ENCODE measurements at places on chromosomes 13 and 19.

DNA sequence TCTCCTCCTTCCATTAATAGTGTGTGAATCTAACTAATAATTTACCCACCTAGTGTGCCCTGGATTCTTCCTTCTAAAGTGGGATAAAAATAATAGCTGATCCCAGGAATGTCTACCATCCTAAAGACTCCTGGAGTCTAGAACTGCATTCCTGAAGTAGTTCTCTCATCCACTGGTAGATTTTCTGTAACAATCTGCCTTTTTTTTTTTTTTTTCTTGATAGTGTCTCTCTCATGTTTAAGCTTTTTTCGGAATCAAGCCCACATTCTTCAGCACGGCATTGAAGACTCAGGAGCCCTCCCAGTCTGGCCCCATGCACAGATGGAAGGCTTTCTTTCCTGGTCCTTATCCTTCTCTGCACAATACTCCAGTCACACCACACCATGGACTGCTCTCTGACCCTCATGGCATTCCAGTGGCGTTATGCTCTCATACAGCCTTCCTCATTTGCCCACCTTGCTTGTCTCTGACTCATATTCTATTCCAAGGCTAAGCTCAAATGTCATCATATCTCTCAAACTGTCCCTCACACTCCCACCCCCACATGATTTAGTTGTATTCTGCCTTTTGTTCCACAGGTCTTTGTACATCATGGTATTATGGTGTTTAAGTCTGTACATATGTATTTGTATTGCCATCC is 68.7 kb upstream of the FRY start:
- DNase-seq = no peak

DNA sequence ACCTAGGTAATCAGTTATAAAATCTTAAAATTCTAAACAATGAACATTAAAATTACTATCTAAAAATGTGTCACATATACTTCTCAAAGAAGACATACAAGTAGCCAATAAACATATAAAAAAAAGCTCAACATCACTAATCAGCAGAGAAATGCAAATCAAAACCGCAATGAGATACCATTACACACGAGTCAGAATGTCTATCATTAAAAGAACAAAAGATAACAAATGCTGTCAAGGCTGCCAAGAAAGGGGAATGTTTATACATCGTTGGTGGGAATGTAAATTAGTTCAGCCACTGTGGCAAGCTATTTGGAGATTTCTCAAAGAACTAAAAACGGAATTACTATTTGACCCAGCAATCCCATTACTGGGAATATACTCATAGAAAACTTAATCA is 310.3 kb upstream of the EDNRB start:
- DNase-seq = no peak

- DNase-seq = no peak
Measured at GRCh38 chr19:35790981-35791813, 15.8 kb downstream of the ARHGAP33 start.

GRCh38 chr13:99282264-99283231 is 24.4 kb upstream of the GPR18 start:
- DNase-seq = no peak

- no peak for DNase-seq
Measured at GRCh38 chr19:12864721-12865715, 16.2 kb downstream of the DNASE2 start.

GRCh38 chr13:33369073-33369472 is 83.5 kb upstream of the STARD13 start:
- no peak for DNase-seq

DNA sequence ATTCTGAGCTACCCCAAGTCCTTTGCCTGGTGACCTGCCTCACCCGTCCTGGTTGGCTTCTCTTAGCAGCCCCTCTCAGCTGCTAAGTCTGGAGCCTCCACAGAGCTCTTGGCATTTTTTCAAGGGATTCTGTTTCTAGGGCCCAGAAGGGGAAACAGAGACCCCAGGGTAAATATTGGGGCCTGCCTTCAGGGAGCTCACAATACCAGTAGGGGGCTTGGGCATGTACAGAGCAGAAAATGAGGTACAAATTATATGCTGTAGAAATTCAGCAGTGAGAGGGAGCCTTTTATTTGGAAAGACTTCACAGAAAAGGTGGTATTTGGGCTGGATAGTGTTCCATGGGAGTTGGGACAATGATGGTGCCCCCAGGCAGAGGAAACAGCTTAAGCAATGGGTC is 3.7 kb downstream of the SAMD4B start:
- no peak for DNase-seq

DNA sequence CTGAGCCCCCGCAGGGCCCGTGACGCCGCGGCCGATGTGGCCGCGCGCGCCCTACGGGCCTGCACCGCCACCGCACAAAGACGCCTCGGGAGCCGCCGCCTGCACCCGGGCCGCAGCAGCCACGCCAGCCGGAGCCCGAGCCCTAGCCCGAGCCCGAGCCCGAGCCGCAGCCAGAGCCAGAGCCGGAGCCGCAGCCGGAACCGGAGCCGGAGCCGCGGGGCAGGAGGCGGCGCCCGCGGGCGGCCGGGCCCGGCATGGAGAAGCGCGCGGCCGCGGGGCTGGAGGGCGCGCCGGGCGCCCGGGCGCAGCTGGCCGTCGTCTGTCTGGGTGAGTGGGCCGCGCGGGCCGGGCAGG is 379 bp downstream of the LRP3 start:
- DNase-seq = no peak

GRCh38 chr13:35836446-35836845 is 294.7 kb downstream of the DCLK1 start:
- DNase-seq = no peak

- DNase-seq = peak; percentile 42
Measured at GRCh38 chr13:76812206-76812897, 73.9 kb downstream of the KCTD12 start.

- DNase-seq = no peak
Measured at GRCh38 chr19:56107626-56108351, 13.3 kb downstream of the ZNF787 start.

- DNase-seq = no peak
Measured at GRCh38 chr19:19737559-19738332, 4.8 kb upstream of the ZNF14 start.

GRCh38 chr19:7871437-7872305 is 2.5 kb downstream of the PRR36 start:
- no peak for DNase-seq

DNA sequence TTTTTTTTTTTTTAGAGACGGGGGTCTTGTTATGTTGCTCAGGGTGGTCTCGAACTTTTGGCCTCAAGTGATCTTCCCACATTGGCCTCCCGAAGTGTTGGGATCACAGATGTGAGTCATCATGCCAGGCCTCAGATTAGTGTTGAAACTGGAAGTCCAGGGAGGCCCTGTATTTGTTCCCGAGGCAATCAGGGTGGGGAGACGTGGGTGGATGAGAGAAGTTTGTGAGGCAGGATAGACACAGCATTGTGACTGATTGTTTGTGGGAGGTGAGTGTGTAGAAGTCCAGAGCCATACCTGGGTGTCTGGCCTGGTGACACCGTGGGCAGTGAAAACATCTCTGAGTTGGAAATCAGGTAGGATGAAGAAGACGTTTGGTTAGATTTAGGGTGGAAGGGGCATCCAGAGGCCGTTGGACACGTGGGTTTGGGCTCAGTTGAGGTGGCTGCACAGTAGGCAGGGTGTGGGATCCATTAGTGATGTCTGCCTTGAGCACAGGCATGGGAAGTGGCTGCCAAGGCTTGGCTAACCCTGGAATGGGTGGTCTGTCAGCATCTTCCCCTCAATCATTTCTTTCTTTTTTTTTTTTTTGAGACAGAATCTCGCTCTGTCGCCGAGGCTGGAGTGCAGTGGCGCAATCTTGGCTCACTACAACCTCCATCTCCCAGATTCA is 12.4 kb downstream of the RTN2 start:
- DNase-seq = no peak

DNA sequence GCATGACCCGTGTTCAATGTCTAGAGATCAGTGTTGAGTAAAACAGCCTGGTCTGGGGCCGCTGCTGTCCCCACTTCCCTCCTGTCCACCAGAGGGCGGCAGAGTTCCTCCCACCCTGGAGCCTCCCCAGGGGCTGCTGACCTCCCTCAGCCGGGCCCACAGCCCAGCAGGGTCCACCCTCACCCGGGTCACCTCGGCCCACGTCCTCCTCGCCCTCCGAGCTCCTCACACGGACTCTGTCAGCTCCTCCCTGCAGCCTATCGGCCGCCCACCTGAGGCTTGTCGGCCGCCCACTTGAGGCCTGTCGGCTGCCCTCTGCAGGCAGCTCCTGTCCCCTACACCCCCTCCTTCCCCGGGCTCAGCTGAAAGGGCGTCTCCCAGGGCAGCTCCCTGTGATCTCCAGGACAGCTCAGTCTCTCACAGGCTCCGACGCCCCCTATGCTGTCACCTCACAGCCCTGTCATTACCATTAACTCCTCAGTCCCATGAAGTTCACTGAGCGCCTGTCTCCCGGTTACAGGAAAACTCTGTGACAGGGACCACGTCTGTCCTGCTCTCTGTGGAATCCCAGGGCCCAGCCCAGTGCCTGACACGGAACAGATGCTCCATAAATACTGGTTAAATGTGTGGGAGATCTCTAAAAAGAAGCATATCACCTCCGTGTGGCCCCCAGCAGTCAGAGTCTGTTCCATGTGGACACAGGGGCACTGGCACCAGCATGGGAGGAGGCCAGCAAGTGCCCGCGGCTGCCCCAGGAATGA is 1.5 kb upstream of the CEACAM5 start:
- no peak for DNase-seq

DNA sequence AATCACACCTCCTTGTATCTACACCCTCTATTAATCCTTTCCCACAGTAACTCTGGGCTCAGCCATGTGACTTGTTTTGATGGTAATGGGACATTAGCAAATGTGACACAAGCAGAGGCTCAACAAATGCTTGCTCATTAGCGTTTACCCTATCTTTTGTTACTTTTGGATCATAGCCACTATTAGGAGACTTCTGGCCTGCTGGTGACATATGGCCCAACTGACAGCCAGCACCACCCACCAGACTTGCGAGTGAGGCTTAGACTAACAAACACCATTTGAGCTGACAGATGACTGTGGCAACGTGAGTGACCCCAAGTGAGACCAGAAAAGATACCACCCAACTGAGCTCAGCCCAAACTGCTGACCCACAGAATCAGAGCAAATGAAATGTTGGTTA is 154.1 kb downstream of the OLFM4 start:
- DNase-seq = peak; percentile 42

GRCh38 chr13:97116754-97117153 is 105.4 kb upstream of the MBNL2 start:
- peak; percentile 16 for DNase-seq

DNA sequence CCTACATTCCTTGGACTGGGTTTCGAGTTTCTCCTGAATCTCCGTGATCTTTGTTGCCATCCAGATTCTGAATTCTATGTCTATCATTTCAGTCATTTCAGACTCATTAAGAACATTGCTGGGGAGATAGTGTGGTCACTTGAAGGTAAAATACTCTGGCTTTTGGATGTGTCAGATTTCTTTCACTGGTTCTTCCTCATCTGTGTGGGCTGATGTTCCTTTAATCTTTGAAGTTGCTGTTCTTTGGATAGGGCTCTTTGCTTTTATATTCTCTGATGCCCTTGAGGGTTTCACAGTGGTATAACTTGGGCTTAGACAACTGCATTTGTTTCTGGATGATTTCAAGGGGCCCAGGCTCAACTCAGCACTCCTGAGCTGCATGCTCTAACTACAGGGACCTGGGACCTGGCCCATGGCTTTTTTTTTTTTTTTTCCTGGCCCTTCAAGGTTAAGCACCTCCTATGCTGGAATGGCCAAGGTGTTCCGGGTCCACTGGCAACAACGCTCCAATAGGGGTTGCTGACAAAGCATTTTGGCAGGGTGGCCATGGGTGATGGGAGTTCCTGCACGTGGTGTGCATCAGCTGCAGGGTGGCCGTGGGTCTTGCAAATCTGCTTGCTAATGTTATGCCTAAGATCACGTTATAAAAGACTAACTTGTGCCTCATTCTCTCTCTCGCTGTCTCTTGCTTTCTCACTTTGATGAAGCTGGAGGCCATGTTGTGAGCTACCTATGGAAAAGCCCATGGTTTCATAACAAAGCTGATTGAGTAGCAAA is 5.9 kb upstream of the SIGLEC7 start:
- DNase-seq = no peak

DNA sequence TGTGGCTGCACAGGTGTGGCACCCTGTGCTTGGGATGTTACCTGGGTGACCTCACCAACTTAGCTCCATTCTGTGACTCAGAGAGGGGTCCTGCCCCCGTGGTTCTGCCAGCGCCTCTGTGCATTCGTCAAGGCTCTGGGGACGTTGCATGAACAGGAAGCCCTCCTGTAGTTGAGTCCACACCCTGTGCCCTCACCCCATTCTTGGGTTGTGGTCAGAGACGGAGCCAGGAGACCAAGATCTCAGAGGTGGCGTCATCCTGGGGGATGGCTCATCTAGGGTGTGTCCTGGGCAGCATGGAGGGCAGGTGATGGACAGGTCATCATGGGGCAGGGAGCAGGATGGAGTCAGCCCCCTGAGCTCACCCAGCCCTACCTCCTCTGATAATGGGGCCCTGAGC is 2.5 kb downstream of the COX6B2 start:
- no peak for DNase-seq

DNA sequence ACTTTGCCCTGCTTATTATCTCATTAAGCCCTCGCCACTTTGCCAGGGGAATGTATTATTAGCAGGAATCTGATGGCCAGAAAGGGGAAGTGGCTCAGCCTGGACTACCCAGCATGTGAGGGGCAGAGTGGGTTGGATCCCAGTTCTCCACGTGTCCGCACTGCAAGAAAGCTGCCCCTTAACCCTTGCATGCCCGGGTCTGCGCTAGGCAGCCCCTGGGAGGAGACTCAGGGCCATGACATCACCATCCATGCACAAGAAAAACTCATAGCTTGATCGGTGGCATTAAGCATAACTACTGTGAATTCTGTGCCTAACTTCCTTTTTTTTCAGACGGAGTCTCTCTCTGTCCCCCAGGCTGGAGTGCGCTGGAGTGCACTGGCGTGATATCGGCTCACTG is 8.9 kb downstream of the CACNG8 start:
- no peak for DNase-seq

- no peak for DNase-seq
Measured at GRCh38 chr13:110228936-110229904, 77.7 kb downstream of the COL4A1 start.

- no peak for DNase-seq
Measured at GRCh38 chr19:6412061-6412446, 12.6 kb downstream of the KHSRP start.
